GM03348 (cell line): ENCODE measurements at places on chromosomes 11 and 22.

DNA sequence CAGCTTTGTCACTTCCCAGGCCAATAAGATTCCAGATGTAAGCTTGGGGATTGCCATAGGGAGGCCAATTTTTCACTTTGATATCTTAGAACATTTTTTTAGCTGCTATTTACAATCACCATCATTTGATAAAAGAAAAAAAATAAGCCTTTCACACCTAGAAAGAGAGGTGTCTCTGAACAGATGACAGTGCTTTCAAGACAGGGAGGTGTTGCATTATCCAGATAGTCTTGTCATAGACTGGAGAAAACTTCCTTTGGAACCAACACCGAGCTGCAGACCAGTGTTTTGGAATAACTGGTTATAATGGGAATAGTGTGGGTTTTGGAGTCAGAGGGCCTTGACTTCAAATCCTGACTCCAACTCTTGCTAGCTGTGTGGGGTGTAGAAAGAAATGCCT, 101.0 kb downstream of the SLC1A2 start:
- no peak for DNase-seq

DNA sequence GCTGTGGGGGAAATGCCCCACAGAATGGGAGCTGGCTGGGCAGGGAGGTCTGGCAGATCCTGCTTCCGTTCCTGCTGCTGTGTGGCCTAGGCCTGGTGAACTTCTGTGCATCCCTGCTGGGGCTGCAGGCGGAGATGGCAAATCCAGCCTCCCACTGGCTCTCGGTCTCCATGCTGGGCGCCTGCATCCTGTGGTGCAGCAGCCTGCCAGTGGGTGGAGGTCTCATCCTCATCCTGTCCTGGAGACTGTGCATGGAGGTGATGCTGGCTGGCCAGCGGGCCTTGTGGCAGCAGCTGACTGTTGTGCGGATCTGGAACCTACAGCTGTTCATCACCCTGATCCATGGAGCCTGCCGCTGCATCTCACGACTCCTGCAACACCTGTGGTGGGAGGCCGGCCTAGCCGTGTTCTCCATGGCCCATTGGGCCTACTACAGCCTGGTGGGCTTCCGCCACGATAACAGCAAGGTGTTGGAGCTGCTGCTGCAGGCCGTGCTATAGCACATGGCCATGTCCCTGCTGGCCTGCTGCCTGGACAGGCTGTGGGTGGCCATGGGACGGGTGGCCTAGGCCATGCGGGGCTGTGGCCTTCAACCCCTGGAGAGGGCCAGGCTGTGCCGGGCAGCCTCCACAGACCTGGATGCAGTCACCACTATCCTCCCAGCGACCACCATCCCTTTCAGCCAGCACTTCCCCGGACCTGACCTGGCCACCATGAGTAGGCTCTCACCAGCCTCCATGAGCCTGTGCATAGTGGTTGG, 8.8 kb upstream of the RPL3 start:
- DNase-seq: no peak

- no peak for DNase-seq
Measured at GRCh38 chr11:9072626-9073176, 18.7 kb downstream of the SCUBE2 start.

GRCh38 chr11:32479291-32479690, 44.0 kb upstream of the WT1 start:
- DNase-seq: no peak

GRCh38 chr22:36299911-36300310, 47.0 kb downstream of the APOL1 start:
- no peak for DNase-seq

GRCh38 chr11:44726283-44727113, at the start of gene TSPAN18:
Gene TSPAN18, plus strand, starts transcription at chr11:44726962. Its CDS starts 179,455 bp downstream, at chr11:44906417.
- DNase-seq: peak; percentile 57
